Neural crest cell (in vitro differentiated cells): ENCODE measurements at places on chromosomes 6 and 20. TPM values are rescaled to one million over a fixed set of nuclear protein-coding genes. Genes with fewer than 3 reads are reported as not detected.
A peak's percentile ranks its signal among the peaks of the same experiment; 100 is the strongest.

IRF4 gene
- 0.30 TPM in 1 of 2 replicates, not detected in the other for total RNA-seq

GRCh38 chr6:29516108-29516507 lies 28.4 kb upstream of the MAS1L start:
- H3K27ac ChIP-seq: no peak overlapping the region
- no peak for DNase-seq
- H3K4me3 ChIP-seq: no peak overlapping the region

- no peak for DNase-seq
- no peak overlapping the region for H3K27ac ChIP-seq
- H3K4me3 ChIP-seq: no peak overlapping the region
- H3K27me3 ChIP-seq: no peaks in the 10 kb centered on the region
- no peaks in the 10 kb centered on the region for H3K36me3 ChIP-seq
Observed at GRCh38 chr6:167470101-167470835, 145.4 kb downstream of the TTLL2 start.

- DNase-seq: no peak
- peaks cover 6% of the 10 kb centered on the region for H3K4me1 ChIP-seq
- H3K36me3 ChIP-seq: peaks cover 40% of the 10 kb centered on the region
- peak overlapping the region; percentile 27 for H3K27ac ChIP-seq
- no peaks in the 10 kb centered on the region for H3K27me3 ChIP-seq
- no peak overlapping the region for H3K4me3 ChIP-seq
Observed at GRCh38 chr6:127302728-127303660, 36.3 kb downstream of the RNF146 start.

DNA sequence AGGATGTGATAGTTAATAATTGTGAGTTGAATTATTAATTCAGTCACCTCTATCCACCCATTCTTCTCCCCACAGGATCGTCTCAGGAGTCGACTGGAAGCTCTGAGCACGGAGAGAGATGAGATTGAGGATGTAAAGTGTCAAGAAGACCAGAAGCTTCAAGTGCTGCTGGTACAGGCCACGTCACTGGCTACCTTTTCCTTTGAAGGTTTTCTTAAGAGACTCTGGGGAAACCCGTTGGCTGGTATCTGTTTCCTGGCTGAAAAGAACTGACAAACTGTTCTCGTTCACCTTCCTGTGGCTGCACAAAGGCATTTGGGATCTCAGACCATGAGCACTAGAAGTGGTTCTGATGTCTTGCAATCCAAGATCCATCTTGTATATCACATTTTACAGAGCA lies 3.8 kb downstream of the TRIM15 start:
- no peak overlapping the region for H3K27ac ChIP-seq
- peaks cover 86% of the 10 kb centered on the region for H3K27me3 ChIP-seq
- peaks cover 5% of the 10 kb centered on the region for H3K4me1 ChIP-seq

DNA sequence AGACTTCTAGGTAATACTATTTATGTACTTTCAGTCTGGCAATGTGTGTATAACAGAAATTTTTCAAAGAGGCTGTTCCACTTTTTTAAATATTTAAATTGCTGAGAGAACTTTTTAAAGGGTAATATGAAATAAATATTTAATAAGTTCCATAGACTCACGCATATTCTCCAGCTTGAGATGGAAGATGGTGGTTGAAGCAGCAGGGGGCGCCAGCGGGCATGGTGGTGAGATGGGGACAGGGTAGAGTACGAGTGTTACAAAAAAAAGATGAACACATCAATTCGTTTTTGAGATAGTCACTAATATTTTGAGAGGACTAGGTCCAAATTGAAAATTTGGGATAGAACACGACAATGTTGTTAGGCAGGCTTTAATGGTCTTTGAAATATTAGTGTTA lies 68.4 kb downstream of the RSPO3 start:
- H3K36me3 ChIP-seq: no peaks in the 10 kb centered on the region
- DNase-seq: peak; percentile 28
- H3K27ac ChIP-seq: no peak overlapping the region

GRCh38 chr6:159931846-159932245 lies 37.0 kb upstream of the IGF2R start:
- no peak for DNase-seq
- H3K4me1 ChIP-seq: no peaks in the 10 kb centered on the region
- no peak overlapping the region for H3K4me3 ChIP-seq
- no peaks in the 10 kb centered on the region for H3K36me3 ChIP-seq
- H3K27ac ChIP-seq: no peak overlapping the region

CENPW gene
- total RNA-seq: 69.2 and 71.0 TPM in 2 replicates
